Stimulated activated CD8-positive, alpha-beta memory T cell treated with anti-CD3 and anti-CD28 coated beads, Interleukin-15, amount 100 ng/mL, for 24 hours (primary cell): ENCODE measurements at places on chromosomes 11 and 22.

DNA sequence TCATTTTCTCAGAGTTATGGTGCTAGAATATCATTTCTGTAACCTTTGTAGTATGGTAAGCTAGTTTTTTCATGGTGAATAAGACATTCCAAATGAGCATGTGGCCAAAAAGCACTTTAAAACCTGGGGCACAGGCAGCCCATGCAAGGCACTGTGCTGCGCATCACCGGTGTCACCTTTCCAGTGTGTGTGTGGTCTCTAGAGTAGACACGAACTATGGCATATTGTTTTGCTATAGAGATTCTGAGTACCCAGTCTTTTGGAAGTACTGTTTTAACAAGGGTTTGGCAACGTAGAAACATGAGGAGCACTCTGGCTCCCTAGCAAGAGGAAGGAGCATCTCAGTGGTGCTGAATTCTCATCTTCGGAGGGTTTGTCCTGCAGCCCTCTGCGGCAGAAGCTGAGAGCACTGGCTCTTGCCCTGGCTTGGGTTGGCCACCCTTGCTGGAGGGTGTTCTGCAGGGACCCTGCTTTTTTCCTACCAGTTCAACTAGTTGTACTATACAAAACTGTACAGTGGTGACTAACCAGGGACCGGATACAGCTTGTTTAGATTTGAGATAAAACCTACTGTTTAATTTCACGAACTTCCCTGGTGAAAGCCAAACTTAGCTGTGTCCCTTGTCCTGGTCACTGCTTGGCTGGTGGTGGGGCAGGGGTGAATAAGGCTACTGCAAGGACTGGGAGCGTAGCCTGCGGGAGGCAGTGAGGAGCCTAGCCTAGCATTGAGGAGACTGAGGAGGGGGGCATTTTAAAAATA lies 135.7 kb downstream of the ATXN10 start:
- no peak for DNase-seq

DNA sequence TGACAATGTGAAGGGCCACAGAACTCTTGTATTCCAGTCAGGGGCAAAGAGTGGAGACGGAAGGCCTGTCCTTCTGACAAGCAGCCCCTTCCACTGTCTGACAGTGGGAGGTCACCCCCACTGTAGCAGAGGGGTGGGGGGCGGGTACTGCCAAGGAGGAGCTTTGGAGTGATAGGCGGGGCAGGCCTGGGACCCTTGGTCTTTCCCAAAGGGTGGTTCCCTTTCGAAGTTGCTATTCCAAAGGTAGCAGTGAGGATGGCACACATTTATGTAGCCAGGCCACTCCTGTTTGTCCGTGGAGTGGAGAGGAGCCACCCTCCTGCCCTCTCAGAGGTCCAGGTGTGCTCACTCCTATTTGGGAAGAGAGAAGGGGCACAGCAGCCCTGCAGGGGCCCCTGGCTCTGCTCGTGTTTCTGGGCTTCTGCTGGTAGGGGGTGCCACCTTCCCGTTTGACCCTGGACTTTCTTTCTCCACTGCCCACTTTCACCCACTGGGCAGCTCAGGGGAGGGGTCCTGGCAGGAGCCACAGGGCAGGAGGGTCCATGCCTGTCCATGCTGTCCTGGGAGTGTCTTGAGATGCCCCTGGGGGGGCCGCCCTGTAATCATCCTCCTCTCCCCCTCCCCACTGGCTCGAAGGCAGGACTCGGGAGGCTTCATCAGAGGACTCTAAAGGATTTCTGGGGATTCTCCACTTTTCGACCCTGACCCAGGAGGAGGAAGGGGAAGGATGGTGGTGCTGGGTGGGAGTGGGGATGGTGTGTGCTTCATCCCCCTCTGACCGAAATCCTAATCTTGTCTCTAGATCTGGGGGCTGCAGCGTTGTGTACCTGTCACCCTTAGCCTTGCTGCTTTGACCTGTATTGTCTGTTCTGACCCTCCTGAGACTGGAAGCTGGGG lies 994 bp downstream of the TAGLN start:
- no peak for DNase-seq

- no peak for DNase-seq
These were observed 37.2 kb downstream of the SLC35F2 start for GRCh38 chr11:107821199-107821927.

DNA sequence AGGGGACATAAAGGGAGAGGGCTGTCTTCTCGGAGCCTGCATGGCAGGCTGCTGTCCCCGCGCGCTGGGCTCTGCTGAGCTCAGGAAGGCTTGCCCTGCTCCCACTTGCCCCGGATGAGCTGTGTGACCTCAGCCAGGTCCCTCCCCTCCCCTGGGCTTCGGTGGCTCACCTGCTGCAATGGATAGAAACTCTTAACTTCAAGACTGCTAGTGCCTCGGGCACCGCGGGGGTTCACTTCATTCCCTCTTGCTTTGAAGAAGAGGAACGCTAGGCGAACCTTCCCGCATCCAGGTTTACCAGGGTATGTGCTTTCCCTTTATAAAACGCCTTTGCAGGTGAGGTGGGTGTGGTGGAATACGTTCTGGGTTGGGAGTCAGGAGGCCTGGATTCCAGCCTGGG lies 115.0 kb downstream of the PHF21B start:
- DNase-seq: no peak

DNA sequence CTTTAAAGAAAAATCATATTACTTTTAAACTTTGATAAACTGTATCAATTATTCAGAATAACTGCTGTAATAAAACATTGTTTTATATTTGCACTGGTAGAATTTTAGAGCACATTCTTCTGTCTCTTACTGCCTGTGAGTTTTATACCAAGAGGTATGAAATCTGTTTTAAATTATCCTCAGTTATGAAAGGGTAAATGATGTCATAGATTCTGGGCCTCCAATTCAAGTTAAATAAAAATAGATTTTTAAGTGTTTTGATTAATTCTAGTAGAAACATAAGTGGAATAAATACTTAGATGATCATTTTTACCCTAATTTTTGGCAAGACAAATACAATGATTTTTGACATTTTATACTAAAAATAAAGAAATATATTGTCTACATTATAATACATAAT lies 93.0 kb downstream of the GUCY1A2 start:
- no peak for DNase-seq

DNA sequence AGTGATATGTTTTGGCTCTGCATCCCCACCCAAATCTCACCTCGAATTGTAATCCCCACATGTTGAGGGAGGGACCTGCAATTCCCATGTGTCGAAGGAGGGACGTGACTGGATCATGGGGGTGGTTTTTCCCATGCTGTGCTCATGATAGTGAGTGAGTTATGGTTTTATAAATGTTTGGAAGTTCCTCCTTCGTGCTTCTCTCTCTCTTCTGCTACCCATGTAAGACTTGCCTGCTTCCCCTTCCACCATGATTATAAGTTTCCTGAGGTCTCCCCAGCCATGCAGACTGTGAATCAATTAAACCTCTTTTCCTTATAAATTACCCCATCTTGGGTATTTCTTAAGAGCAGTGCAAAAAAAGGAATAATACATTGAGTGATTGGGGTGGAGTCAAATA lies 7.3 kb upstream of the CEP295 start:
- DNase-seq: no peak

- no peak for DNase-seq
These were observed 87.0 kb upstream of the THY1 start for GRCh38 chr11:119509969-119510401.

- DNase-seq: no peak
These were observed 60.0 kb downstream of the GRK3 start for GRCh38 chr22:25624476-25624875.

GRCh38 chr11:109454857-109455256 lies 32.9 kb downstream of the C11orf87 start:
- DNase-seq: no peak

DNA sequence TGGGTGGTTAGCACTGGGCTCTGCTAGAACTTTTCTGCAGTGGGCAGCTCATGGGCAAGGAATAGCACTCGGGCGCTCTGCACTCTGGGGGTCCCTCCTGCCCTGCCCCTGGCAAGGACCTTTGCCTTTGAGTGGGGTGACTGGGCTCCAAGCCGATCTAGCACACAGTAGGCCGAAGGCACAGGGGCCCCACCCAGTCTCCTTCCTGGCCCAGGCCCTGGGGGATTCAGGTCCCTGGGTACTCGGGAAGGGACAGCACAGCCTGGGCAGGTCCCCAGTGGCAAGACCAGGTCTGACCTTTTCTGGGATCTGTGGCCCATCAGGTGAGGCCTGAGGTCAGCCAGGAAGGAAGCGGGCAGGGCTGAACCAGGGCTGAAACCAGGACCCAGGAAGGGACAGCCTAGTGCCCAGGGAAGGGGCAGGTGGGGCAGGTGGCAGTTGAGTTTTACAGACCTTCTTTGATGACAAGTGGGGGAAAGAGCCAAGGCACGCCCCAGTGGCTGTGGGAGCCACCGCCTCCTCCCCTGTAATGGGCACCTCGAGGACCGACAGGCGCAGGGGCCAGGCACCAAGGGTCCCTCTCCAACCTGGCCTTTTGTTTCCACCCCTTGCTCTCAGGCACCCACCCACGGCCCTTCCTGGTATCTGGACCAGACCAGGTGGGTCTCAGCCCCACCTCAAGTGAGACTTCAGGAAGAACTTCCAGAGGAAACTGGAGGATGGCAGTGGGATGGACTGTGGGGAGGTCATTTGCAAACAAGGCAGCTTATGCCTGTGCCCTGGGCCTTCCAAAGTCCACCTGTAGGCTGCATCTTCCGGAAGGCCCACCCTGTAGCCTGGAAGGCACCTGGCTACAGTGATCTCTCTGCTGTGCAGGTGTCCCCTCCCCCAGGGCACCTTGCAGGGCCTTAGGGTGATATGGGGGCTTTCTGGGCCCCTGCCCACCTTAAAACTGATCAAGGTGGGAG lies 883 bp upstream of the AIFM3 start:
- no peak for DNase-seq

- DNase-seq: no peak
These were observed 22.7 kb upstream of the CD5 start for GRCh38 chr11:61079416-61080150.

DNA sequence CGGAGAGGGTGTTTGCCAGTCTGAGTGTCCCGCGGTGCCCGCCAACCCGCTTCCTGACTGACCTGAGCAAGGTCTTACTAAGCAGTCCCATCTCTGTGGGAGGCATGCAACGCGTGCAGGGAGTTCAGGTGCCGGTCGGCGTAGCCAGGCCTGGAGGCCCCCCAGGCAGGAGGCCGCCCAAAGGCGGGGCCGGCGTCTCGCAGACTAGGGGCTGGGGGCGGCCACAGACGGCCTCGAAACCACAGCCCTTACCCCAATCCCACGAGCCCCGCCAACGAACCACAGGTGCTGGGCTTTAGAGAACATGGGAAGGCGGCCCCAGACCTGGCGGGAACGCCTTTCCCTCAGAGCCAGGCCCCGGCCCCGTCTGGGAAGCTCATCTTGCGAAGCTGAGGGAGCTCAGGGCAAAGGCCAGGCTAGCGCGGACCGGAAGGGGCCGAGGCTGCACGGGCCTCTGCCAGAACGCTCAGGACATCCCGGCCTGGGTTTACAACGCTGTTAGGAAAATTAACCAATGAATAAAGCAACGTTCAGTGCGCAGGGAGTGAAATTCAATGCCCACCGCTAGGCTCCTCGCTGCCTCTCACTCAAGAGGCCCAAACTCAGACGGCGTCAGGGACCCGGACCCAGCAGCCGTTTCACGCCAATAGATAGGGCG lies 2.1 kb upstream of the MTFP1 start:
- DNase-seq: no peak

DNA sequence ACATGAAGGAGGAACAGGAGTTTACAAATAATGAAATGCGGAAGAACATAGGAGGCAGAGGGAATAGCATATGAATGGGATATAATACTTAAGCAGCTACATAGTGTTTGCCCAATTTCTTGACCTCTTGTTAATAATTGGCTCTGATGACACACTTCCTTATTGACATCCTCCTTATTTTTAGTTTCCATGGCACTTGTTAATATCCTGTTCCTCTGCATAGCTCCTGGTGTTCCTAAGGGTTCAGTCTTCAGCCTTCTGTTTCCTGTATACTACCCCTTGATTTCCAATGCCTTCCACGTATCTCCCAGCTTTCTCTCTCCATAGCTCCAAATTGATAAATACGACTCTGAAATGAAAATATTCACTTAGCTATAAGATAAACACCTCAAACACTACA lies 663.8 kb upstream of the API5 start:
- no peak for DNase-seq

- no peak for DNase-seq
These were observed 15.3 kb upstream of the MICAL2 start for GRCh38 chr11:12094872-12095800.

GRCh38 chr11:20026629-20027555 lies 133.4 kb downstream of the DBX1 start:
- no peak for DNase-seq

DNA sequence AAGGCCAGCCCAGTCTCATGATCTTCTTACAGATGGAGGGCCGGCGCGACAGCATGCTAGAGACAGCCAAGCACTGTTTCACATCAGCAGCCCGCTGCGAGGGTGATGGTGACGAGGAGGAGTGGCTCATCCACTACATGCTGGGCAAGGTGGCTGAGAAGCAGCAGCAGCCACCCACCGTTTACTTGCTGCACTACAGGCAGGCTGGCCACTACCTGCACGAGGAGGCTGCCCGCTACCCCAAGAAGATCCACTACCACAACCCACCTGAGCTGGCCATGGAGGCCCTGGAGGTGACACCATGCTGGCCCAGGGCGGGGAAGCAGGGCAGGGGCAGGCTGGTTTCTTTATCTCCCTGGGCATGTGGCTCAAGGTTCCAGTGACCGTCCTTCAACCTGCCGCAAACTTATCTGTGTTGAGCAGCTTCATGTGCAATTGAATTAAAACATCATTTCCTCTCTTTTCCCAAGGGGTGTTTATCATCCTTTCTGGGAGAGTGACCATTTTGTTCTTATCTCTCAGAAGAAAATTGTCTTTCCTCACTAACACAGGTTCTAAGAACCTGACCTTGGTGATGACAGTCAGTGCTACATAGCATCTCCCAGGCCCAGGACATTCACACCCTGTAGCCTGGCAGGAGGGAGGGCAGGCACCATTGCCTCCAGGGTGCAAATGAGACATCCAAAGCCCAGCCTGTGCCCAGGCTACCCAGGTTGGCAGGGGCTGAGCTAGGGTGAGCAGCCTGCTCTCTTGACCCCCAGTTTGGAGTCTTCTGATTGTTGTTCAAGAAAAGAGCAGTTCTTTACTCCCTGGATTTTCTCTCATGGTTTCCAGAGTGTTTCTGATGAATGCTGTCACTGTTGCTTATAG lies 80.7 kb downstream of the CABIN1 start:
- no peak for DNase-seq

- DNase-seq: no peak
These were observed 48.3 kb downstream of the RRP8 start for GRCh38 chr11:6554828-6555706.

DNA sequence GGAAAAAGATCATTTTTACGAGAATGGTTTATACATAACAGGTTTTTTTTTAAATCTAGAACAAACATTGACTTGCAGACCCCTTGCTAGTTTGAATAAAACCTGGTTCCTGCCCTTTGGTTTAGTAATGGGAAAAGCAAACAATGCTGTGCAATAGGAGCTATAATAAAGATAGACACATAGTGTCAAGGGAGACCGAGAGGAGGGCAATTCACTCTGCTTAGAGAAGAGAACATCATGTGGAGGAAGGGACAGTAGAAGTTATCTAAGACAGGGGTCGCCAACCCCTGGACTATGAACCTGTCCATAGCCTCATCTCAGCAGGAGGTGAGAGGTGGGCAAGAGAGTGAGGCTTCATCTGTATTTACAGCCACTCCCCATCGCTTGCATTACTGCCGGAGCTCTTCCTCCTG lies 7.0 kb upstream of the RDX start:
- DNase-seq: no peak

- no peak for DNase-seq
These were observed 209.5 kb upstream of the E2F8 start for GRCh38 chr11:19450282-19450681.
